CD4-positive, alpha-beta T cell (primary cell): ENCODE measurements at places on chromosomes 5 and 9.

DNA sequence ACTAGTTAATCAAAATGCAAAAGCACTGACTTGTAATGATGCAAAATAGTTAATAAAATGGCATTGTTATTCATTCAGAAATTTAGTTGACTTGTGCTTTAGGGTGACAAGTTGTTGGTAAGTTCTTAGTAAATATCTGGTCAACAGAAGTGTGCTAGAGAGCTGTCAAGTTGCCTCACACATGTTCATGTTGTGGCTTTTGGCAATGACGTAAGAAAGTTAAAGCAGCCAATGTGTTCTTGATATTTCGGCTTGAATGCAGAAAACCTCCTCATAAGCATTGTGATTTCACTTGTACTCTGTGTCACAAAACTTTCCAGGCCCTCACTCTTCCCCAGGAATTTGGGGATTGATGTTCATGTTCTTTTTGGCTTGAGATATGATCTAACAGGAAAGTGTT is 626.7 kb downstream of the PRR16 start:
- no peak for DNase-seq

DNA sequence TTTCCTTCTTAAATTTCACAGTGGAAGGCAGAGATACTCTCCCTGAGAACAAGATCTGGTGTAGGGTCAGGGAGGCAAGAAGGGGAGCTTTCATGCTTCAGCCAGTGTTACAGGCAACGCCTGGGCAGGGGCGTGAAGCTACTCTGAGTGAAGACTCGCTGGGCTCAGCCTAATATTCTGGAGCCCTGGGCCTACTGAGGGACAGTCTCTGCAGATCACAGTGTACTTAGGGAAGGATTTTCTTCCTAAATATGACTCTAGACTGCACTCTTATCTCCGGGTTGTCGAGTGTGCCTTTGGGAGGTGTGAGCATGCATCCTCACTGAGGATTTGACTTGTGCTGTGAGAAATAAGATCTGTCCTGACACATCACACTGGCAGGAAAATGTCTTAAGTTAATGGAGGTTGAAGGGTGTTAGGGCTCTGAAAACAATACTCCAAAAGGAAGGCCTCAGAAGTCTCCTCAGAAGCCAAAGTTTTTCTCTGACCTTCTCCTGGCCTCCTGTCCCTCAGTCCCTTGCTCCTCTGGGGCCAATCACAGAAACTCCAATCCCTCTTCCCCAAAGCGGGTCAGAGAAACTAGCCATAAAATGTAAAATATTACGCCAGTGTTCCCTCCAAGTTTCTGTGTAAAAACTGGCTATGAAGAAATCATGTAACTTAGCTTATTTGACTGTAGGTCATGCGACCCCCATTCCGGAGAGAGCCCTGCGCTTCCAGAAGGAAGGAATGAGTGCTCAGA is 156.8 kb upstream of the TBC1D2 start:
- DNase-seq: no peak

DNA sequence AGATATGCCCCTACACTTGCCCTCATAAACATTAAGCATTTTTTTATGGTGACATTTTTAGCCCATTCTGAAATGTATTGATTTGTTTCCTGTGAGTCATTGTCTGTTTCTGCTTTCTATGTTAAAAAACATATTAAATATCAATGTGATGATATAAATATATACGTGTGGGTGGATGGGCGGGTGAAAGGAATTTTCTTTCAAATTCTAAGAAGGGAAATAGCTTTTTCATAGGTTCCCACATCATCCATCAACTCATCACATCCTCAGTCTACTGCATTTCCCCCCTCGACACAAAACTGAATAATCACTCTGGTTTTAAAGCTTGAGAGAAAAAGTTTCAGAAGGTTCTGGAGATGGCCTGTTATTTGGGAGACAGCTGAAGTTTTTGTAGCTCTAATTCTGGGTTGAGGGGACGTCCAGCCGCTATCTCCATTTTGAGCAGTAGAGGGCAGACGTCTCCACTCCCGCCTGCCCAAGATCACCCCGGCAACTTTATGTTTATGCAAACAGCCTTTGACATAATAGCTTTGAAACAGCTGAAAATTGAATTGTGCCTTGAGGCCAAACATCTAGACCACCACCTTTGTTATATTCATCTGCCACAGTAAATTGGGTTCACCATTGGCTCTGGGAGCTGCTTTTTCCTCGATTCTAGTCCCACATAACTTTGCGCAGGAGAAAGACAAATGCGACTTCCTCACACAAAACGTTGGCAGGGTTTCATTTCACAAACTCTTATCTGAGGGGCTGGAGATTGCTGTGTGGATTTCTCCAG is 216.2 kb upstream of the CLINT1 start:
- DNase-seq: peak; percentile 25

- DNase-seq: no peak
Observed at GRCh38 chr5:107557051-107557658, 113.6 kb downstream of the EFNA5 start.

GRCh38 chr9:100206899-100207298 is 107.9 kb downstream of the INVS start:
- no peak for DNase-seq

DNA sequence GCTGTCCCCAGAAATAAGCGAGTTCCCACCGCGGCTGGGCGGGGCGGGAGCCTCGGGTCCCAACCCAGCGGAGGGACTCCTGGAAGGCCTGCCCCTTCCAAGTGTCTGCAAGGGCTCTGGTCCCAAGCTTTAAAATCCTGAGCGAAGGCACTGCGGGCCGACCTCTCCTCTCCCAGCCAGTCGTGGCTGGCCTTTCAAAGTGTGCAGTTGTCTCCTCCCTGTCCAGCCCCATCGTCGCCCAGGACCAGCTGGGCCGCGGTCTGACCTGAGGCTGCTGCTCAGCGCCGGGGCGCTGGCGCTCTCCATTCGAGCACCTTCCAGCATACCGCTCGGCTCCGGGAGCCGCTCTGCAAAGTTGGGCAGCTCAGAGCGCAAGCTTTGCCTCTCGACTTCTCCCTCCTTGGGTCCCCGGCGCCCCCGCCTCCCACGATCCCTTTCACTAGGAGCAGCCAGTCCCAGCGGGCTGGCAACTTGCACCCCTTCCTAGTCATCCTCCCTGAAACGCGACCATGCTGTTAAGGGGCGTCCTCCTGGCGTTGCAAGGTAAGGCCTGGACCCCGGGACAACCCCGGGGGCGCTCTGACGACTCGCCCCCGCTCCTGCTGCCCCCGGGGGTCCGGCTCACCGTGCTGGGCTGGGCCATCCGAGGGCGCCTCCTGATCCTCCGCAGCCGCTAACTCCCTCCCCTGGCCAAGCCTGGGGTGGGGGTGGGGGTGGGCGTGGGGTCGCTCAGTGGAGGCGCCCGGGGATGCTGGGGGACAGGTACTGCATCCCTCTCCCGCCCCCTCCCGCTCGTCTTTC is at the start of gene MAMDC2:
Gene MAMDC2 (plus strand): TSS at position 160 of the 801 bp plus-strand sequence. CDS start 350 bp downstream, at position 510.
- no peak for DNase-seq

- no peak for DNase-seq
Observed at GRCh38 chr5:171367424-171368370, 20.0 kb upstream of the NPM1 start.

DNA sequence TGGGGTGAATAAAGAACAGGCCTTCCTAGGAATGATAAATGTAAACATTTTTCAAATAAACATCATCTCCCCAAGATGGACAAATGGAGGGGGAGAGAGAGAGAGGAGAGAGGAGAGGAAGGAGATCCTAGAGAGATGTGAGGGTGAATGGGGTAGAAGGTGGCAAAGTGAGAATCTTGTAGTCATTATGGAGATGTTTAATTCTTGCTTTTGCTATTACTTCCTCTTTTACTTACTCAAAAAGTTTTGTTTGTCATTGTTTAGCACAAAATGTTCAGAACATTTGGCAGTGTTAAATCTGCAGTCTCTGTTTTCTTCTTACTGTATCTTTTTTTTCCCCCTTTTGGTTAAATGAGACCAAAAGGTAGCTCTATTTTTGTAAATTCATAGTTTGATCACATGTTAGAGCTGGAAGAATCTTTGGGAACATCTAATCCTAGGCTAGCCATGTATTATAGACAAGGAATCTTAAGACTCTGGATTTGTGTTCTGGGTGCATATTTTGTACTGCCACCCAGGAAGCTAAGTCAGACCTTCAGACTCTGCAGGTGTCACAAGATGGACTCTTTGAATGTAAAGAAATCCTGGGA is 266.1 kb downstream of the NTRK2 start:
- no peak for DNase-seq

GRCh38 chr9:134322781-134323241 is 3.4 kb upstream of the RXRA start:
- DNase-seq: no peak
